ENCODE measurements at places on chromosomes 3 and 15.

DNA sequence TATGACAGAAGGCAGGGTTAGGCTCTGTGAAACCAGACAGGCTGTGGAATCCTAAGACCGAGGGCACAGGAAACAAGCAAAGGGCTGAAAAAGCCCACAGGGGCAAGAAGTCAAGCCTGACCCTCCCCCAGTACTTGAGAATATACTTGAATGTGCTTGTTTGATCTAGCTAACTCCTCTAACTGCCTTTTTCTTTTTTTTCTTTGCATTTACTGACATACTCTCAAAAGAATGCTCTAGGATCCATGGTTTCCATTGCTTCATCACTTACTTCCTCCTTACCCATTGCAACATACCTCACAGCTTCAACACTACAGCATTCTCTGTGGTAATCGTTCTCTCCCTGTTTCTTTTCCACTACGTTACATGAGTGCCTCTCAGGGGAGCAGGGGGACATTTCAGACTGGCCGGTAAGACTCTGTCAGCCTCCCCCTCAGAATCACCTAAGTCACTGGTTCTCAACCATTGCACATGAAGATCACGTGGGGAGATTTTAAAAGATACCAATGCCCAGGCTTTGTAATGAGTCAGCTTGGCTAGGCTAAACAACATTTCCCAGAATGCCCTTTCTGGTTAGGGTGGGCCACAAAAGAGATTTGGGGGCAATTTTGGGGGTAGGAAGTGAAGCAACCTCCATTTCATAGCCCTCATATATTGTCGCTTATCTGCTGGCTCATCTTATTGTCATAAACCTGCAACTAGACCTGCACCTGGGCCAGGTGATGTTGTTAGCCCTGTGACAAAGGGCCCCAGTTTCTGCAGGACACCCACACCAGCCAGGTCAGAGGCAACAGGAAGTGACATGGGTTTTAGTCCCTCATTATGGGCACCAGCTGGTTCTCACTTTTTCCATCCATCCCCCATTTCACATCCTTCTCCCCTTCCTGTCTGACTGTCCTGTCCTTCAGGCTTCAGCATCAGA is 24.6 kb upstream of the RSL24D1 start:
- peak; percentile 44 for DNase-seq

- DNase-seq, result no peak
Measured at GRCh38 chr3:42273361-42273760, 7.4 kb upstream of the CCK start.

DNA sequence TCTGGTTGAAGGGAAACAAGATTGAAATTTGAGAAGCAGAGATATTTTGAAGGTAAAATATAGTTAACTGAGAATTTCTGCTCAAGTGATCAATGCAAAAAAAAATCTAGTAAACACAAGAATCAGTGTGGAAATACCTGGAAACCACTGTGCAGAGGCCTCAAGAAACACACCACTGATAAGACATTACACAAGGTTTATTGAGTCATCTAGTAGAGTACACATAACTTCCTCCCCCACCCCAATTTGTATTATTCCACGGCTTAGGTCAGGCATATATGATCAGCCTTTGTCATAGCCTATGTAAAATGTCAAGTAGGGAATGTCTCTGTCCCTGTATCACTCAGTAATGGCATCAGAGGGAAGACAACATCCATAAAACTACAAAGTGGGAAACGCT is 447.8 kb upstream of the BCHE start:
- no peak for DNase-seq

DNA sequence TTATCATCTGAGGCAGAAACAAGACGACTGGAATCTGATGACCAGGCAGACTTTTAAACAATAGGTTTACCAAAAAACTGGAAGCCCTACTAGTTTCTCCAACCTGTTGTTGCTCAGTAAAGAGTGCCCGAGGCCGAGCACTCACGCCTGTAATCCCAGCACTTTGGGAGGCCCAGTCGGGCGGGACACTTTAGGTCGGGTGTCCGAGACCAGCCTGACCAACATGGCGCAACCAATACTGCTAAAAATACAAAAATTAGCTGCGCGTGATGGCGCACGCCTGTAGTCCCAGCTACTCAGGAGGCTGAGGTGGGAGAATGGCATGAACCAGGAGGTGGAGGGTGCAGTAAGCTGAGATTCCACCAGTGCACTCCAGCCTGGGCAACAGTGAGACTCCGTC is 1.1 kb upstream of the WDR5B start:
- no peak for DNase-seq

DNA sequence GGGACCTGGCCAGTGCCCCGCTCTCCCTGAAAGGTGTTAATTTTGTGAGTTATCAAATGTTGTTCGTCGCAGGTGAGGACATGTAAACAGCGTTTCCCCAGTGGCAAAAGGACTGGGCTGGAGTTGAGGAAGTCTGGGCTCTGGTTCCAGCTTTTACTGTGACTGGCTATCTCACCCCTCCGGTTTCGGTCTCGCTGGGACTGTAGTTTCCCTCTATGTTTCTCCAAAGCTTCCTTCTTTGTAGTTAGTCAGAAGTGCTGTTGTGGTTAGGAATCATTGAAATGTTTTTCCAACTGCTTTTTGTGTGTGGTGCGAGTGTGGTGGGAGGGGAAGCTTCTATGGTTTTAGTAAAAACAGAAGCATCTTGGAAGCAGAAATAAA is 990 bp upstream of the CLDN1 start:
- DNase-seq, result no peak

DNA sequence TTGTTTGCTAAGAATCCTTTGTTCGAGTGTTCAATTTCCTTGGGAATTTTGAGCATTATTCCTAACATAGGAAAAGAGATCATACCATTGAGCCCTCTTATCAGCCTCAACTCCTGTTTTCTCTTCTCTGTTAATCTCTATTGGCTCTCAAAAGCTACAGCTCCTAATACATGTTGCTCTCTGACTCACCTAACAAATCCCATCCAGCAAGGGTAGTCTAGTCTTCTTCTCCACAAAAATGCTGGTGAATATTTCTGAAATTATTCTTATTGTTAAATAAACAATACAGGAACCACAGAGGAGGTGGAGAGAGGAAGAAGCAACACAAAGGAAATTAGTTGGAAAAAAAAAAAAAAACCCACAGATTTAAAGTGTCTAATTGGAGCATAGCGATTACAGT is 325.8 kb upstream of the NAALADL2 start:
- DNase-seq, result no peak

- DNase-seq, result no peak
Measured at GRCh38 chr3:82392203-82392775, 630.8 kb upstream of the GBE1 start.

DNA sequence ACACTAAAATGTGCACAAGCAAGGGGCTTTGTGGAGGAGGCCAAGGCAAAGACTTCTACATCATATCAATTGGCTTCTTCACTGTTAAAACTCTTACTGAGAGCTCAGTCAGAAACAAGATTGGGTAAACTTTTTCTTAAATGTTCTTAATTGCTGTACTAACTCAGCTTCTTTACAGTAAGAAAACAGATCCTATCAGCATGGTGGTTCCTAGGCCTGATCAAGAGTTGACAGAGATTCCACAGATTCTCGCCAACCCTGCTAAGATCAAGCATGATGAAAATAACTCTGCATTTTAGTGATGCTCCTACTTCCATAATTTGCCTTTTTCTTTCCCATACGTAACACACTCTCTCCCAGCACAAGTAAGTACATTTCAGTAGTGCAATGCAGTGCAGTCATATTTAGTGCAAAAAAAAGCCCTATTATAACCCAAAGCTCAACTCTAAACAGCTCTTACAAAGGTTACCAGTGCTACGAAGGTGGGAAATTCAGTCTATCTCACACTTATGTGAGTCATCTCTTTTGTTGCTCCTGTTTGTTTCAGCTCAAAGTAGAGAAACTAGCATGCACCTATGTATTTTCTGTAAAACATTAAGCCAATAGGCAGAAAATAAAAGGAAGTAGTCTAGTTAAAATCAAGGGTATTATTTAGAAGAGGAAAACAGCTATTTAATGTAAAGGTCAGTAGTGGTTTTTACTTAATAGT is 29.9 kb downstream of the TIGIT start:
- DNase-seq, result no peak

Data from stimulated activated CD4-positive, alpha-beta T cell treated with anti-CD3 and anti-CD28 coated beads, Interleukin-15, amount 100 ng/mL, for 24 hours (primary cell).